Activated CD4-positive, alpha-beta T cell treated with anti-CD3 and anti-CD28 coated beads, Interleukin-2, Interleukin-6, amounts not matched to agents 100 ng/mL and 50 ng/mL, durations not matched to agents 16 hours and 8 hours (primary cell): ENCODE measurements at places on chromosomes 4 and X.

DNA sequence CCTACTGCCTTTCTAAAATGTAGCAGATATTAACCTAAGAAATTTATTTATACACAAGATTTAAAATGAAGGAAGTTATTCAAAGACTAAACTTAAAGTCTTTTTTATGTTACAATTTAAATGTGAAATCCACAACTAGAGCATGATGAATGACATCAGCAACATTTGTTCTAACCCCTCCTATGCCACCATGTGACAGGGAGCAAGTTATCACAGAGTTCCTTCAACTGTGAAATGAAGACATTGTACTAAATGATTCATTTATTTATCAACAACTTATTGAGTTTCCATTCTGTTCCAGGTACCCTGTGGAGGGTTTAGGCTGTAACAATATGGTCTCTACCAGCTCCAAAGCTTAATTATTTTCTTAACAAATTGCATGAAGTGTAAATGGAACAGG lies 76.9 kb downstream of the SLC39A8 start:
- no peak for DNase-seq

DNA sequence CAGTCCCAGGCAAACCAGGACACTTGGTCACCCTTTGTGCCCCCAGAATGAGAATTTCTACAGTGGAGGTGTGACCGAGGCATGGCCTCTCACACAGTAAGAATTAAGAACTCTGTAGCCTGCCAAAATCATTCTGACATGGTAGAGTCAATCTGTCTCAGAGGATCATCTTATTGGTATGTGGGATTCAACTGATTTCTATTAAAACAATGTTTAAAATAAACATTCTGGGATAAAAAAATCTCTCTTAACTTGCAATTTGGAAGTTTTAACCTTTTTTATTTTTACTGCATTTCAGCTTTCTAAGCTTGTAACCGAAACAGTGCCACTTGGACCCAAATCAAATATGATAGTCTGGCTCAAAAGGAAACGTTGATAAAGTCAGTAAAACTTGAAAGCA lies 165.4 kb upstream of the LDB2 start:
- no peak for DNase-seq

DNA sequence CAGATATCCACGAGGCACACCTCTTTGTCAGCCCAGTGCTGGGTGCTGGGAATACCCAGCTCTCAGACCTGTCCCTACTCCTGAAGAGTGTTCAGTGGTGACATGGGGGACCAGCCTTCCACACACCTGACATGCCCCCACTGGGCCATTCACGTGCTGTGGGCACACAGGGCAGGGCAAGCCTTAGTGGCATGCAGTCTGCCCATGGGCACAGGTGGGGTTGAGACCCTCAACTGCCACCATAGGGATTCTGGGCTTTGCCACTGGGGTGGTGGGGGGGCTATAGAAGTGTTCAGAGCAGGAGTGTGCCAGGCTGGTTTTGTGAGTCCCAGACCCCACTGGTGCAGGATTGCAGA lies 16.7 kb upstream of the PSAPL1 start:
- no peak for DNase-seq

DNA sequence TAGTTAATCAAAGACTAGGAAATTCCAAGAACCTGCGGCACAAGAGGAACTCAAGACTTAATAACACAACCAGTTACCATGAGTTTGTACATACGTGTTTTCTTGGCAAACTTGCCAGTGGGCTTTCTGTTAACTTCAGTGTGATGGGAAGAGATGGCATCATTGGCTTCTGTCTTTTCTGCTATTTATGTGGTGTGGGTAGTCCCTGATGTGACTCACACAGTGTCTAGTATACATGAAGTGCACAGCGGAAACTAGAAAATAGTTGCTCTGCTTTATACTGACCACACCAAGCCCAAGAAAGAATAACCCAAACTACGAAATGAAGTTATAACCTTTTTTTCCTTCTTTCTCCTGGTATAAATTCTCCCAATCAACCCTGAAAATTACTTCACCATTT lies 24.5 kb downstream of the DAPP1 start:
- no peak for DNase-seq

- DNase-seq = no peak
Measured at GRCh38 chrX:2829469-2830246, 928 bp downstream of the GYG2 start.

- DNase-seq = no peak
Measured at GRCh38 chr4:75101906-75102786, 169.2 kb downstream of the PARM1 start.

GRCh38 chrX:39624166-39624565 lies 473.6 kb downstream of the BCOR start:
- no peak for DNase-seq

DNA sequence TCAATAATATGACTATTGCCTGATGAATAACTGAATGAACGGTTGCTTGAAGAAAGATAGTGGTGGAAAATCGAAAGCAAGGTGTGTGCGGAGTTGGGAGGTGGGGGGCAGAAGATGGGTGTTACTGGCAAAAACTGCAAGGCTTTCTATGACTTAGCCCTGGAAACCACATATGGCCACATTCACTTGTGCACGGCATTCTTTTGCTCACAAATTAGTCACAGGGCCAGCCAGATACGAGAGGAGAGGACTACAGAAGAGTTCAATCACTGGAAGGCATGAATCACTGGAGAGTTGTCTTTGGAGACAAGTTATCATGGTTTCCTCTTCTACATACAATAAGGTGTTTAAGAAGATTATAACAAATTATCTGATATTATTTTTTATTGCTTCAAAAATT lies 626.5 kb upstream of the CPEB2 start:
- no peak for DNase-seq

GRCh38 chr4:15413010-15413622 lies 14.7 kb upstream of the C1QTNF7 start:
- no peak for DNase-seq

DNA sequence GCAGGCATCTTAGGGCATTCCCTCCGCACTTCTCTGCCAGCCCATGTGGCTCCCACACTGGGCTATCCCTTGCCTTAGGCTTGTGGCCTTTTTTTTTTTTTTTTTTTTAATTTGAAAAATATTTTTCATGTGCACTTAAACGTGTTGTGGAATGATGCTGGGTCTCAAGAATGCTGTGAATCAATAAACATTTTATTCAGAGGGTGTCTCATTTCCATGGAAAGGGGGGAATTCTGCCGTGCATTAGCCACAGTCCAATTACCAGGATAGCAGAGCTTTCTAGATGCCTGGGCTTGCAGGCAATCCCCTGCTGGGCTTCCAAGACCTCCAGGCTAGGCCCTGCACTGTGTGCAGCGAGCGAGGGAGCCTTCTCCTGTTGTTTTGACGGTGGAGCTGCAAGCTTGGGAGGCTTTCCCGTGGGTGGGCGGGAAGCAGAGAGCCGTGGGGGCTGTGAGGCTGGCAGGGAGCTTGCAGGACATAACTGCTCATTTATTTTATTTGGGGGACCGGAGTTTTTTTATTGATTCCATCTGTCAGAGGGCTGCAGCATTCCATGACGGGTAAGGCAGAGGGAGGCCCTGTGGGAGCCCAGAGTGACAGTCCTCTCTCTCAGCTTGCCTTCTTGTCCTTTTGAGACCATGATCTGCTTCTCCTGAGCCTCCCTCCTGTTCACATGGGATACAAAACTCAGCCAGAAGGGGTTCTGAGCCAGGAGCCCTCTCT lies 2.6 kb upstream of the CPZ start:
- no peak for DNase-seq

- no peak for DNase-seq
Measured at GRCh38 chrX:39839371-39839770, 258.4 kb downstream of the BCOR start.

GRCh38 chr4:98838977-98839618 lies 89.8 kb downstream of the EIF4E start:
- no peak for DNase-seq

DNA sequence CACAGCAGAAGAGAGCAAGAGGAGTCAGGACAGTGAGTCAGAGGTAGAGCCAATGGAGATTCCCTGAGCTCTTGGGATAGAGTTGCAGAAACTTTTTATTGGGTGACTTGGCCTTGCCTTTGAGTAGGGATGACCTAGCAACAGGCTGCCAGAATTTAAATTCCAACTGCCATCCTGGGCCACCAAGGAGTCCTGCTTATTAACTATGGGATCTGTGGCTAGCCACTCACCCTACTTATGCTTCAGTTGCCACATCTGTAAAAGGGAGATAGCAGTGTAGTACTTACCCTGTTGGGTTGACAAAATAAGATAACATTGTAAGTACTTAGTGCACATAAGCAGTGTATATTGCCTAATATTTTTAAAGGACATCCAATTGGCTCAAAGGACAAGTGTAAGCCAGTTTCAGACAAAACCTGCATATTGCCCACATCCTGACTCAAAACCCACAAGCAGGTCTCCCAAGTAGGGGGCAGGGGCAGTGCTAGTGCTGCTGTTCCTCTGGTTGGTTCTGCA lies 43.5 kb upstream of the TMEM164 start:
- DNase-seq = peak; percentile 13

DNA sequence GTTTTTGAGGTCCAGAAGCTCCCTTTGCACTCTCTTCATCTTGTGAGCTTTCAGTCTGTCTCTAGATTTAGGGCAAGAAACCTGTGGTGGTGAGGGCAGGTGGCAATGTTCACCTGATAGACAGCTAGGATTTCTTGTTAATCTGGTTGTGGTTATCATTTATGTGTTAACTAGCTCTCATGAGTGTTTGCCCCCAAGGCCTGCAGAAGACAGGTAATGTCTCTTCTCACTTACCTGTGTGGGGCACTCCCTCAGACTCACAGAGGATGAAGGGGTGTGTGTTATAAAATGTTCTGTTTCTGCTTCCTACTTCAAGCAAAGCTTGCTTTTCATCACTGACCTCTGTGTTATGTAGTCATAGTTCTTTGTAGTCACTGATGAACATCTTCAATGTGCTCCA lies 17.8 kb downstream of the EGF start:
- no peak for DNase-seq

- DNase-seq = peak; percentile 19
Measured at GRCh38 chr4:147831551-147832171, 99.8 kb downstream of the ARHGAP10 start.

- peak; percentile 65 for DNase-seq
Measured at GRCh38 chr4:140252742-140253555, 99.0 kb upstream of the MAML3 start.

DNA sequence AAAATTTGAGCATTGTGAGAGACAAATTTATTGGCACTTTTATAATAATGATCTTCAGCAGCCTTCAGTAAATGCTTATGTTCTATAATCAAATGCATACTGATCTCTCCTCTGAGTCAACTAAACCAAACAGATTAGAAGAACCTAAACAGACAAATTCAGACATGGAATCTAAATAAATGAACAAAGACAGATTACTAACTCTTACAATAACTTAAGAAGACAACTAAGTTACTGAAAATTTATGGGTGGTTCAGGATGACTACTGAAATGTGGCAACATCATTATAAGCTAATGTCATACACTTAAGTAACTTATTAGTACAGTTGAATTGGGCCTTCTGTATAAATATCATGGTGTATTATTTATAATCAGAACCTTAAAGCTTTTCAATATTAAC lies 127.3 kb downstream of the NEK1 start:
- no peak for DNase-seq

DNA sequence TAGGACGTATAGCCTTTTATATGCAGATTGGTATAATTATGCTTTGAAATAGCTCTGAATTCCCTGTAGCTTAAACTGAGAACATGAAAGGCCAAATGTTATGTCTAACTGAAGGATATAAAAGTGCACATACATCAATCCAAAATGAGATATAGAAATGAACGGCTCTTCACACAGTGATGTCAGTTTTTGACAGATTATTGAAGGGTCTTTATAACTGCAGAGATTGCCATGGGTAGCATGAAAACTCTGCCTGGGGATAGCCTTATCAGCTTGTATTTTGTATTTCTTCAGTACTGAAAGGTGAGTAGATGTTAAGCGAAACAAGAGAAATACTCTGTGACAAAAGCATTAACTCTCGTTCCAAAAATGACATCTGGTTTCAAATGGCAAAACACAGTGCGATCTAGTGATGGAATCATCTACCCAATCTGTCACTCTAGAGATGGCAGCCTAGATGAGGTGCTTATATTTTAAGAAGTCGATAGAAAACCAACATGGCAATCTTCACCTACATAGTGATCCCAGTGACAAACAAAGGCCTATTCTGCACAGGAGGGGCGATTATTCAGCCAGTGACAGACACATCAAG lies 59.7 kb downstream of the PCDH10 start:
- DNase-seq = no peak

- no peak for DNase-seq
Measured at GRCh38 chr4:55568905-55569504, 22.3 kb upstream of the CLOCK start.

DNA sequence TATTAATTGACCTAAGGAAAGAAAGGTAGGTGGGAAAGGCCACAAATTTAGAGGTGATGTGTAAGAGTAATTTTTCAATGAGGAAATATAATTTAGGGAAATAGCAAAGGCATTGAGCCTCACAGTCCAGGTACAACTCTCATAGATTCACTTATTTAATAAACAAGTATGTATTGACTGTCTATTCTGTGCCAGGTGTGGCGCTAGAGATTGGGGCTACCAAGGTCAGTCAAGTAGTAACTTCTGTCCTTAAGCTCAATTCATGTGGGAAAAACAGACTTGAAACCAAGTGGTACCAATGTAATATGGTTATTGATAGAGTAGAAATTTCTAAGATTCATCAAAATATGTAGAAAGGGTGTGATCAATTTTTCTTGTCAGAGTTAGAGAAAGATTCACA lies 257.5 kb downstream of the C4orf33 start:
- no peak for DNase-seq

- no peak for DNase-seq
Measured at GRCh38 chr4:3686753-3687152, 79.4 kb upstream of the ADRA2C start.

DNA sequence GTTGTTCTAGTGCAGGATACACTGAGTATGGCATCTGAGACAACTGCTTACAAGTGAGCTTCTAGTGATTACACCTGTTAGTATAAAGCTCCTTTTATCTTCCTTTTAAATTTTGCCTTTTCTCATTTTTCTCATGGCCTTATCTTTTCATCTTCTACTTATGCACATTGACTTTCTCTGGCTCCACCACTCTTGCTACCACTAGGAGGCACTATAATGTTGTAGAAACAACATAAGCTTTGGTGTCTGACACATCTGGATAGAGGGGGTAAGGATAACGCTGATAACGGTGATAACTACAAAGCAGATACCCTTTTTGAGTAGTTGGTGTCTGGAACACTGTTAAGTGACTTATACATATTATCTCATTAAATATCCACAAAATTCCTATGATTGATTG lies 187.4 kb upstream of the TEX13C start:
- DNase-seq = peak; percentile 65

GRCh38 chrX:48956728-48957414 lies 536 bp downstream of the OTUD5 start:
- peak; percentile 39 for DNase-seq

GRCh38 chr4:38943343-38943742 lies 75.7 kb downstream of the FAM114A1 start:
- no peak for DNase-seq

GRCh38 chrX:599837-600715 lies 30.5 kb upstream of the SHOX start:
- no peak for DNase-seq

GRCh38 chr4:183360161-183360919 lies 38.1 kb upstream of the CLDN24 start:
- no peak for DNase-seq
